Stromal cell of bone marrow (primary cell): ENCODE measurements at places on chromosomes 1 and 21.

GRCh38 chr1:80054129-80054528, 1047.6 kb upstream of the ADGRL4 start:
- DNase-seq, result no peak

DNA sequence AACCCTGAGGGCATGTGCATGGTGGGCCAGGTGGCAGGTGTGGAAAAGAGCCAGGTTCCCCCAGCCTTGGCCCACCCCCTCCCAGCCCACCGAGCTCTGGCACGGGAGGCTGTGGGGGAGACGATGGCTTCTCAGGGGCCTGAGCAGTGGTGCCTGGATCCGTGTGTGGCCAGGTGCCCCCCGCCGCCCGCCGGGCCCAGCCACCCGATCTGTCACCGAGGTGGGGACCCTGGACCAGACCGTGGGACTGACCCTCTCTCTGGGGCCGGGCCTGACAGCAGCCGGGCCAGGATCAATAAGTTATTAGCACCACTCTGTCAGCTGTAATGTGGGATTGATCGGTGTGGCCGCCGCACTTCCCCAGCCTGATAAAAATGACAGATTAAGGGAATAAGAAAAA, 13.8 kb downstream of the SAMD11 start:
- DNase-seq, result no peak

DNA sequence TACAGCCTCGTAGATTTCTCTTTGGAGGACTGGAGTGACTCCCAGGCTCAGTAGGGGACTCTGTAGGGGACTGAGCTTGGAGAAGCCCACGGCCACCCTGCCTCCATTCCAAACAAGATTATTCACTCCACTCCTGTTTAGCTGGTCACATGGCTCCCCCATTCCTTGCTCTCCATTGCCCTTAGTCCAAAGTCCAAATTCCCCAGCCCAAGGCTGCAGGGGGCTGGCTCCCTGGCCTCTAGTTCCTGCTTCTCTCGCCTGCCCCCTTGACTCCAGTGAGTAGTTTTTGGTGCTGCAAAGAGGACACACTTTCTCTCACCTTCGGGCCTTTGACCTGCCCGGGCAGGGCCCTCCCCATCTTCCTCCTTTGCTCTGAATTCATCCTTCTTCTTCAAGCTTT, 403.3 kb downstream of the KIF26B start:
- DNase-seq, result no peak

DNA sequence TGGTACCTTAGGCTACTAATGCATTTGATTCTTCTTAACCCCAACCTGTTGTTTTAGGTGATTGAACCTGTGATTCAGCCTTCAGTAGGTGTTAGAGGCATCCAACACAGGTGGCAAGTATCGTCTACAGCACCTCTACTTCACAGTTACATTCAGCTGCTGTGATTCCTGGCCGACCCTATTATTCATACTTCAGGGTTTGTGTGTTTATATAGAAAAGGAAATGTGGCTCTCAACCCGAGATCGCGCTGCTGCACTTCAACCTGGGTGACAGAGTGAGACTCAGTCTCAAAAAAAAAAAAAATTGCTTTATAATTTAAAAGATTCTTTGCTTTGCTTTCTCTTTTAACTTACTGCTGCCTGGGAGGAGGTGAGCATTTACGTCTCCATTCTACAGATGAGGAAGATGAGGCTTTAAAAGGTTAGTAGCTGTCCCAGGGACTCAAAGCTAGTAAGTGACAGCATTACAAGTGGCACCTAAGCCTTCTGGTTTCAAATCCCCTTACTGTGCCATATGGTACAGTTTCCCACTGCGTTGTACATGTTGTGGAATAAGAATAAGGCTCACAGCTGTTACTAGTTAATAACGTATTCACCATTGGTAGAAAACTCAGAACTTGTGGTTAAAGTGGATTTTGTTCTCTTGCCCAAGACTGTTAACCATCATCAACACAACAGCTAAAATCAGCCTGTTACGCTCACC, 9.9 kb upstream of the GPR25 start:
- DNase-seq, result no peak
